ENCODE measurements at places on chromosomes 4 and X.
A peak's percentile ranks its signal among the peaks of the same experiment; 100 is the strongest.

GRCh38 chr4:84799318-84799717, 167.2 kb downstream of the WDFY3 start:
- no peak for DNase-seq

GRCh38 chr4:24800325-24800895, 5.0 kb downstream of the SOD3 start:
- DNase-seq = no peak

DNA sequence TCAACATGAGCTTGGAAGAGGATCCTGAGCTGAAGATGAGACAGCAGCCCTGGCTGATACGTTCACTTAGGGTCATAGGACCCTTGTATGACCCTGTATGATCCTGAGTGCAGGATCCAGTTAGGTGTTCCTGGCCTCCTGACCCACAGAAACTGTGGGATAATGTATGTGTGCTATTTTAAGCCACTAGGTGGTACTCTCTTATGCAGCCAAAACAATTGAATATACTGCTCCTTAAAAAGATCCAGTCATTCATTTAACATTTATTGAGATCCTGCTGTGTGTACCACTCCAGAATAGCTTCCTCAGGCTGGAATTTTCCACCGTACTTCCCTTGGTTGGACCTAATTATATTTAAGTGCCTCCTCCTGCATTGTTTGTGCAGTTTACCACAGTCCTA, 167.1 kb downstream of the AMELX start:
- DNase-seq = no peak

GRCh38 chrX:149044471-149044870, 460.6 kb downstream of the IDS start:
- DNase-seq = no peak

DNA sequence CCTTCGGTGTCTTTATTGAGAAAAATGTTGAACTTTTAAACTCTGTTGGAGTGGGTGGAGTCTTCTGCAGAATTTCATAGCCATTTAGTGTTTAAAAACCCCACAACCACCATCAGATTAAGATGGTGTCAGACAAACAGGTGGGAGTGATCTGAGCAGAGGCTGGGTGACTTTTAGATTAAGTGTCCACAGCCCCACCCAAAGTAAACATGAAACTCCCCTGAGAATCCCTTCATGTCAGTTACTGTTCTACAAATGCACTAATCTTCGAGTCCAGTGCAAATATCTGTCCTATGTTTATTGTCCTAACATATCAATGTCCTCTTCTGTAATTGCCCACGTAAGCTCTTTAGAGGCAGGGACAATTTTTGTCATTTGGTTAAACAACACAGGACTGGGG, 175.6 kb upstream of the RBPJ start:
- no peak for DNase-seq

GRCh38 chr4:116599859-116600258, 485.5 kb downstream of the TRAM1L1 start:
- DNase-seq = peak; percentile 18

- DNase-seq = no peak
Measured at GRCh38 chr4:137674066-137674465, 141.8 kb upstream of the PCDH18 start.

- no peak for DNase-seq
Measured at GRCh38 chr4:111959222-111959621, 186.0 kb upstream of the FAM241A start.

DNA sequence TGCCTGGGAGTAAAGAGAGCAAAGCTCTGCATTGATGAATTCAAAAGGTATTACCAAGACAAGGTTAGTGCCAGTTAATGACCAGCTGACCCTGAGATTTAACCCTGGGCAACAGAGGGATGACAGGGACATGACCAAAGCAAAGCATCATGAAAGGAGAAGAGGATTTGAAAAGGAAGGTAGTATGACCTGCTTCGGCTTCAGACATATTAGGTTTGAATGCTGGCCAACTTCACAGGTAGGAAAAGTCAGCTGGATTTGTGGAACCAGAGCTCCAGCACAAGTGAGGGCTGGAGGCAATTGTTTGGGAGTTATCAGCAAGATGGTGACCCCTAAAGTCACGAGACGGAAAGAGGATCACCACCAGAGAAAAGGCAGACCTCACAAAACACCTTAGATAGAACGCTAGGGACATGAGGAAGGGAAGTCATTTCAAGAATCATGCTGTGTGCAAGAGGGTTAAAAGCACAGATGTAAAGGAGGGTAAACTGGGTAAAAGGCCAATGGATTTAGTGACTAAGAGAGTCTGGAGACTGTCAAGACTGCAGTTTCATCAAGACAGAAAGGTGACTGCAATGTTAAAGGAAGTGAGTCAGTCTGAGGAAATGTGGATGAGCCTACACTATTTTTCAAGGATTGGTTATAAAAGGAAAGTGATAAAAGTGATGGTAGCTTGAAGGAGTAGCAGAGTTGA, 45.6 kb downstream of the SH3RF1 start:
- DNase-seq = no peak

GRCh38 chr4:87117051-87117731, 103.2 kb downstream of the KLHL8 start:
- DNase-seq = no peak

DNA sequence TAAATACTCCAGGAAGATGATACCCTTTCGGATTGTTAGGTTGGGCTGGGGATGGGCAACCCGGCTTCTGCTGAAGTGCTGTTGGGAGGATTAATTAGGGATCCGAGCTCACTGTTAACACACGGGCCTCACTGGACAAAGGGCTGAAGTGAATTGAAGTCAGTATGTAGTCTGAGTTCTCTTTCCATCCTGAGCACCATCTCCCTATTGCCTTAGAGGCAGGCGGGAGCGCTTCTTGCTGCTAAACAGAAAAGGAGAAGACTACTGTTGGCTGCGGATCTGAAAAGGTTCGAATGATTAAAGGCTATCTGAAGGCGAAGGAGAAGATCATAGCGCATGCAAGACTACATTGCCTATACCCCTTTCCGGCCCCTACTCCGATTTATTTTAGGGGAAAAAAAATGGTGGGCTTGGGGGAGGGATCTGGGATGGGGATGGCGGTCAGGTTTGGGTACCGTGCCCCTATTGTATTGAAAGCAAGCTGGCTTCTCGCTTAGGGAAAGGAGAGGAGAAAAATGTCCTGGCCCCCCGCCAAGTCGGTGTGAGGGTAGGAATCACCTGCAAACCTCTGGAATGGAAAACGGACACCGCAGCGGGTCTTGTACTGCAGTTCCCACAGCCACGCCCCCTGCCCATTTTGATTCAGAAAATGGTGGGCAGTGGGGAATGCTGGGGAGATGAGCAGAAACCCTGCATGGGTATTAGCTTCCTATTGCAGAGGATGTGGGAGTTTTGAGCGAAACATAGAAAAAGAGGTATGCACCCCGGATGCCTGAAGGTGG, 22.3 kb downstream of the MORF4L2 start:
- DNase-seq = no peak
